ENCODE measurements at places on chromosomes 2 and 18. TPM values are rescaled to one million over a fixed set of nuclear protein-coding genes. Genes with fewer than 3 reads are reported as not detected.

- H3K27ac ChIP-seq = no peak overlapping the region
- no peak overlapping the region for H3K4me3 ChIP-seq
- peaks cover 4% of the 10 kb centered on the region for H3K36me3 ChIP-seq
- no peaks in the 10 kb centered on the region for H3K4me1 ChIP-seq
- no peak for DNase-seq
Observed at GRCh38 chr2:167253025-167253424, 364.7 kb downstream of the XIRP2 start.

- no peak overlapping the region for H3K4me3 ChIP-seq
- no peaks in the 10 kb centered on the region for H3K4me1 ChIP-seq
- H3K27ac ChIP-seq = no peak overlapping the region
- H3K36me3 ChIP-seq = no peaks in the 10 kb centered on the region
Observed at GRCh38 chr2:159169187-159169586, 117.3 kb downstream of the WDSUB1 start.

The IL36RN gene
- polyA plus RNA-seq = not detected

The AQP12A gene
- not detected for polyA plus RNA-seq

The PAX8 gene
- 0.12 TPM for polyA plus RNA-seq

The SFT2D3 gene
- 1.5 TPM for polyA plus RNA-seq

- H3K4me3 ChIP-seq = no peak overlapping the region
- H3K27ac ChIP-seq = no peak overlapping the region
- H3K4me1 ChIP-seq = no peaks in the 10 kb centered on the region
- H3K36me3 ChIP-seq = no peaks in the 10 kb centered on the region
Observed at GRCh38 chr2:196486146-196486545, 153.4 kb upstream of the CCDC150 start.

- H3K4me1 ChIP-seq = no peaks in the 10 kb centered on the region
- H3K4me3 ChIP-seq = no peak overlapping the region
- no peak for DNase-seq
- H3K27ac ChIP-seq = no peak overlapping the region
- no peaks in the 10 kb centered on the region for H3K36me3 ChIP-seq
Observed at GRCh38 chr2:18057657-18058056, 179.2 kb downstream of the KCNS3 start.

- no peak for DNase-seq
- H3K36me3 ChIP-seq = peaks cover 6% of the 10 kb centered on the region
- no peaks in the 10 kb centered on the region for H3K27me3 ChIP-seq
Observed at GRCh38 chr18:68707646-68708045, 7.3 kb downstream of the TMX3 start.

All from psoas muscle (tissue), 8 donors.